NCI-H2029 (cell line): ENCODE measurements at places on chromosomes 16 and 17.

- no peak for DNase-seq
Observed at GRCh38 chr17:64187093-64187895, 57.4 kb upstream of the ERN1 start.

- DNase-seq = no peak
Observed at GRCh38 chr16:84194470-84195200, 3.7 kb downstream of the ADAD2 start.

- DNase-seq = no peak
Observed at GRCh38 chr17:65332375-65332774, 195.2 kb downstream of the RGS9 start.

GRCh38 chr16:370979-371514, 709 bp upstream of the MRPL28 start:
- no peak for DNase-seq

GRCh38 chr16:64362193-64362592, 759.7 kb downstream of the CDH11 start:
- DNase-seq = no peak

- DNase-seq = peak; percentile 64
Observed at GRCh38 chr17:41308918-41309359, at the start of gene KRTAP16-1. Gene KRTAP16-1 (minus strand): TSS chr17:41309309. CDS start chr17:41309253, 56 bp downstream.

GRCh38 chr16:89303617-89304016, 86.1 kb downstream of the ZNF778 start:
- no peak for DNase-seq

- no peak for DNase-seq
Observed at GRCh38 chr16:14405611-14406537, 224.2 kb downstream of the PARN start.

- DNase-seq = no peak
Observed at GRCh38 chr17:72104863-72105234, 16.0 kb upstream of the SOX9 start.

DNA sequence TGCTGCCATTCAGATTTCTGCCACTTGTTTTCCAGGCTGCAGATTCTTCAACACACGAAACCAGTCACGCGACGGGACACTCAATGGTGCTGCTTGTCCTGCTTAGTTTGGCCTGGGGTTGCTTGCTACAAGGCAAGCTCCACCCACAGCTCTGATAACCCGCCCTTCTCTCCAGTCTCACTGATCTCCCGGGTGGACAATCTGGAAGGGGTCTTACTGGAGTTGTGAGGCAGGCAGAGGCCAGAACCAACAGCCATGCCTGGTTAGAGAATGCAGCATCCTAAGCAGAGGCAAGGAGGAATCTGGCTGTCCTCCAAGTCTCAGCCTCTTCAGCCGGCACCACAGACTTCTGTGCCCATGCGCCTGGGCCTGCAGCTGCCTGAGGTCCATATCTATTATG, 119.1 kb downstream of the KCNJ12 start:
- DNase-seq = no peak

DNA sequence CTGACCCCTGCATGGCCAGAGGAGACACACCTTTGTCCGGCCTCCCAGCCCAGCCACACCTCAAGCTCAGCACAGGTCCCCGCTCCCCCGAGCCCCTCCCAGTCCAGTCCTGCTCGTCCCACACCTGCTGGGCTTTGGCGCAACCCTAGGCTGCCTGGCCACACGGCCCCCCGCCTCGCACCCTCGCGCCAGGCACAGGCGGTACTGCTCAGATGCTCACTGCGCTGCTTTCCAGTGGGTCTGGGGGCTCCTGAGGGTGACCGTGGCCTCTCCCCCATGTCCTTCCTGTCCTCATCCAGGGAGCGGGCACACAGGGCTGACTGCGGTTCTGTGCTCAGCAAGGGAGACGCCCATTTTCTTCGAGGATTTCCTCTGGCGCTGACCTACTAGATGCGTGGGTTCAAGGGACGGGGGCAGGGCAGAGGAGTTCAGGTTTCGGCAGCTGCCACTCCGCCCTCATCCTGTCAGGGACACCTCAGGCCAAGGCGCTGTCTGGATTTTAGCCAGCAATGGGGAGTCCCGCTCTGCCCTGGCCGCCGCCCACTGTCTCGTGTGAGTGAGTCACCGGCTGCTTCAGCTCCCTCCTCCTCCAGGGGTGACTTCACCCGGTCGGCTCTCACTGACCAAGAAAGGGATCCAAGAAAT, 118.0 kb upstream of the ZNF469 start:
- no peak for DNase-seq

- DNase-seq = no peak
Observed at GRCh38 chr17:2852221-2852620, 56.0 kb downstream of the RAP1GAP2 start.

DNA sequence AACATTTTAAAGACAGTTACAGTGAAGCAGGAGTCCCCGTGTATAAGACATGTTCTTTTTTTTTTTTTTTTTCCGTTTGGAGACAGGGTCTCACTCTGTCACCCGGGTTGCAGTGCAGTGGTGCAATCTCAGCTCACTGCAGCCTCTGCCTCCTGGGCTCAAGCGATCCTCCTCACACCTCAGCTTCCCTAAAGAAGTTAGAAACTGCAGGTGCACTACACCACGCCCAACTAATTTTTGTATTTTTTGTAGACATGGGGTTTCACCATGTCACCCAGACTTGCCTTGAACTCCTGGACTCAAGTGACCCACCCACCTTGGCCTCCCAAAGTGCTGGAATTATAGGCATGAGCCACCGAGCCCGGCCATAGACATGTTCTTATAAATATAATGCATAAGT, 3.0 kb downstream of the EVI2B start:
- DNase-seq = no peak
